ENCODE measurements at places on chromosomes 12 and 14. TPM values are rescaled to one million over a fixed set of nuclear protein-coding genes. Genes with fewer than 3 reads are reported as not detected.

SPIC gene
- total RNA-seq, result not detected

CCDC63 gene
- not detected for total RNA-seq

NGDN gene
- 25.9 TPM for total RNA-seq

LALBA gene
- total RNA-seq, result not detected

GALNT8 gene
- total RNA-seq, result not detected

KLRF1 gene
- total RNA-seq, result not detected

HCAR1 gene
- total RNA-seq, result not detected

DNA sequence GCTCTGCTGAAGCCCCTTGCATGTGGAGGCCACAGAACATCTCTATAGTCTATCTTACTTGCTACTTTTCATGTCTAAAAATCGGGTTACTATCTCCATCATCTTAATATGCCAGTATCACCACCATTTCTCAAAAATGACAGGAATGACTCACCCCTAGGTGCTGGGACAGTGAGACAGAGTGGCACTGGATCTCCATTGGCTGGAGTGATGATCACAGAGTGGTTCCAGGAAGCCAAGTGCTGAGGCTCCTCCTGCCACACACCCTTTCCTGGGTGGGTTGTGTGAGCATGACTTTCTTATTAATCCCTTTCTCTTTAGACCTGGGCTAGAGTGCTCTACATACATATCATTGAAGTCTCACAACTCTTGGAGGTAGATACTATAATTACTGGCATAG is 3.3 kb upstream of the ASCL1 start:
- H3K4me3 ChIP-seq, result no peak overlapping the region
- DNase-seq, result no peak
- no peaks in the 10 kb centered on the region for H3K36me3 ChIP-seq
- H3K27me3 ChIP-seq, result peaks cover 77% of the 10 kb centered on the region
- no peak overlapping the region for H3K27ac ChIP-seq

- no peak overlapping the region for H3K4me3 ChIP-seq
- H3K27me3 ChIP-seq, result no peaks in the 10 kb centered on the region
- no peaks in the 10 kb centered on the region for H3K36me3 ChIP-seq
- H3K4me1 ChIP-seq, result peaks cover 14% of the 10 kb centered on the region
- H3K27ac ChIP-seq, result peak overlapping the region; percentile 33
Measured at GRCh38 chr12:93616584-93617101, 44.2 kb downstream of the SOCS2 start.

DNA sequence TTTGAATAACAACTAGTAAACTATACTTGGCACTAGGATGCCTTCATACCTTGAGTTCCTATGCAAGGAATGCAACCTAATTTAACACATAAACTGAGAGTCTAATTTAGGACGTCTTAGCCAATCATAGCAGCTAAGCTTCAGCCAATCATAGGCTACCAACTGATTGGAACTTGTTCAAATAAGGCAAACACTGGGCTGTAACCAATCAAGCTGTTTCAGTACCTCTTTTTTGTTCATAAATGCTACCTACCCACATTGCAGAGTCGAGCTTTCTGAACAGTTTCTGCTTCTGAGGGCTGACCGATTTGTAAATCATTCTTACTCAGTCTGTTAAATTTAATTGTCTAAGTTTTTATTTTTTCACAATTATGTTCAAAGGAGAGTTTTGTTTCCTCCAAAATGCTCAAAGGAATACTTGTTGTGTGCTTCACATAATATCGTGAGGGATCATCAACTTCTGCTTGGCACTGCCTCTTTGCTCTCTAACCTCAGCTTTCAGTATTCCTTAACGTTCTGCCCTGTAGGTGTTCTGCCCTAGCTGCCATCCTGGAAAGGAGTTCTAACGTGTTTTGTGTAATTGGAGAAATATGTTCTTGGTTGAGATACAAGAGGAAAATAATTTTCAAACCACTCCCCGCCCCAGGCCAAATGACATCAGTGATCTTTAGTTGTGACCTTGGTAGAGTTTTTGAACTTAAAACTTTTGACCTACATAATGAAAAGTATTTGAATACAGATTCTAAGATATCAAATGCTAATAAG is 380.4 kb upstream of the MIS18BP1 start:
- H3K36me3 ChIP-seq, result no peaks in the 10 kb centered on the region
- no peak overlapping the region for H3K4me3 ChIP-seq
- no peaks in the 10 kb centered on the region for H3K27me3 ChIP-seq
- no peaks in the 10 kb centered on the region for H3K4me1 ChIP-seq
- no peak for DNase-seq

- H3K27ac ChIP-seq, result no peak overlapping the region
- H3K4me1 ChIP-seq, result peaks cover 16% of the 10 kb centered on the region
- no peak overlapping the region for H3K4me3 ChIP-seq
- peak; percentile 29 for DNase-seq
- H3K27me3 ChIP-seq, result no peaks in the 10 kb centered on the region
Measured at GRCh38 chr12:116172224-116172849, 105.2 kb downstream of the MED13L start.

GRCh38 chr14:90034156-90034555 is 27.6 kb upstream of the KCNK13 start:
- no peak for DNase-seq
- no peak overlapping the region for H3K27ac ChIP-seq
- H3K27me3 ChIP-seq, result no peaks in the 10 kb centered on the region
- H3K36me3 ChIP-seq, result peaks cover 33% of the 10 kb centered on the region
- H3K4me1 ChIP-seq, result no peaks in the 10 kb centered on the region

GRCh38 chr12:6214633-6215032 is 14.4 kb downstream of the CD9 start:
- no peak overlapping the region for H3K4me3 ChIP-seq
- no peaks in the 10 kb centered on the region for H3K36me3 ChIP-seq
- peaks cover 60% of the 10 kb centered on the region for H3K4me1 ChIP-seq
- H3K27me3 ChIP-seq, result no peaks in the 10 kb centered on the region
- DNase-seq, result no peak
- no peak overlapping the region for H3K27ac ChIP-seq

GRCh38 chr14:85576848-85577542 is 47.1 kb downstream of the FLRT2 start:
- peak; percentile 29 for DNase-seq
- H3K36me3 ChIP-seq, result no peaks in the 10 kb centered on the region
- no peak overlapping the region for H3K4me3 ChIP-seq
- no peaks in the 10 kb centered on the region for H3K27me3 ChIP-seq

- DNase-seq, result peak; percentile 50
- H3K4me3 ChIP-seq, result no peak overlapping the region
- H3K36me3 ChIP-seq, result no peaks in the 10 kb centered on the region
- H3K27ac ChIP-seq, result peak overlapping the region; percentile 23
- peaks cover 29% of the 10 kb centered on the region for H3K4me1 ChIP-seq
Measured at GRCh38 chr14:51333901-51334521, 94.0 kb downstream of the TMX1 start.

Measured in GM23248 (cell line).